ENCODE measurements at places on chromosomes 3 and 15. TPM values are rescaled to one million over a fixed set of nuclear protein-coding genes. Genes with fewer than 3 reads are reported as not detected.

DNA sequence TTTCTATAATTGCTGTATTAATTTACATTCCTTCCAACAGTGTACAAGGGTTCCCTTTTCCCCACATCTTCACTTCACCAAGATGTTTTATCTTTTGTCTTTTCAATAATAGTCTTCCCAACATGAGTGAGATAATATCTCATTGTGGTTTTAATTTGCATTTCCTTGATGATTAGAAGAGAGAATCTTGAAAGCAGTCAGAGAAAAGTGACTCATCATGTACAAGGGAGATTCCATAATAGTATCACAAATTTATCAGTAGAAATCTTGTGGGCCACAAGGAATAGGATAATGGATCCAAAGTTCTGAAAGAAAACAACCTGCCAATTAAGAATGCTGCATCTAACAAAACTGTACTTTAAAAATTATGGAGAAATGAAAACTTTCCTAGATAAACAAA is 189.3 kb downstream of the NECTIN3 start:
- DNase-seq, result no peak

- no peak for DNase-seq
These were observed 281.6 kb upstream of the TMCO5A start for GRCh38 chr15:37652646-37653417.

DNA sequence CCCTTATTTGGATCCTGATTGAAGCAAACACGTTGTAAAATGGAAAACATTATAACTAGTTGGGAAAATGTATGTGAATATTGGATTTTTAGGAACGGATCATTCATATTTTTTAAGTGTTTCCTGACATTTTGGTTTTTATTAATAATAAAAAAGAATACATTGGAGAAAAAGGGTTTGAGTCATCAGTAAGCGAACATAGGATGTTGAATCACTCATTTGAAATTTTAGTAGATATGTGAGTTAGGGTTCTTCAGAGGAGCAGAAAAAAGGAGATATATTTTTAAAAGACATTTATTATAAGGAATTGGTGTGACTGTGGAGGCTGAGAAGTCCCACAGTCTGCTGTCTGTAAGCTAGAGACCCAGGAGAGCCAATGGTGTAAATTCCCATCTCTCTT is 258.5 kb downstream of the PTPRG start:
- no peak for DNase-seq

DNA sequence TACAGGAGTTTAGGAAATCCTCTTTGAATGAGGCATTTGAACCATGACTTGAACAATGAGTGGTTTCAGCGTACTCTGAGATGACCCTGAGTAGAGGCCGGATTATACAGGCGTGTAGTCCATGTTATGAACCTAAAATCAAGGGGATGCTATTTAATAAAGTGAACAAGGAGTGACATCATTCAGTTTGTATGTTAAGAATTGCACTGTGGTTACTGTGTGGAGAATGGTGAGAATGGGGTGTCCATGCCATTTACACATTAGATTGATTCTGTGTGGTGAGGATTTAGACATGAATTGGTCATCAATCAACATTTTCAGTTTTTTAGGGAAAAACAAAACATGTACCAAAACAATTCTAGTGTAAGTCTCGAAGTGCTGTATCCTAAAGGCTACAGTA is 65.8 kb downstream of the TPRG1 start:
- no peak for DNase-seq

DNA sequence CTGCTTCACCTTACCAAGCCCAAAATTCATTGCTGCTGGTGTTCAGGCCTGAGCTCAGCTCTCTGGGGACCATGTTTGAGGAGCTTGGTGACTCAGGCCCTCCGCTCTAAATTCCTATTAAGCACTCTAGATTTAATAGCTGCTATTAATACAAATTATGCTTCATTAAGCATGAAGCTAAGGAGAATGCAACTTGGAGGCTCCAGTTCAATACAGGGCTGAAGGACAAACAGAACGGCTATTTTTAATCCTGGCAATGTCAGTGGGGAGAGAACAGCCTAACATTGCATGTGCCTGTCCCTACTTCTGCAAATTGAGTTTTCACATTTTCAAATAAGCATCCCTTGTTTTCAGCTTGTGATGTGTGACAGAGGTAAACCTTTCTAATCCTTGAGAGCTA is 80.1 kb upstream of the TRIM42 start:
- DNase-seq, result no peak

- DNase-seq, result no peak
These were observed 105.5 kb upstream of the TRIM42 start for GRCh38 chr3:140572334-140572733.

DNA sequence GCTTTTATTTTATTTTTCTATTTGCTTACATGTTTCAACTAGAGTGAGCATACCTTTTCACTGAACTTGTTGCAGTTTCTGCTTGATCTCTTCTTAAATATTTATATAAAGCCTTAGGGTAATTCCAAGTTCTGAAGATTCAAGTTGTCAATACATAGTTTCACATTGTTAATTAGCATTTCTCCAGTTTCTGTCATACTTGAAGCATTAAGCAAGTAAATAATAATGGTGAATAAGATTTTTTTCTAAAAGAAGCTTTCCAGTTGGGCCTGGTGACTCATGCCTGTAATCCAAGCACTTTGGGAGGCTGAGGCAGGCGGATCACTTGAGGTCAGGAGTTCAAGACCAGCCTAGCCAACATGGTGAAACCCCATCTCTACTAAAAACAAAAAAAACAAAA is 53.9 kb downstream of the CALML4 start:
- DNase-seq, result no peak

DNA sequence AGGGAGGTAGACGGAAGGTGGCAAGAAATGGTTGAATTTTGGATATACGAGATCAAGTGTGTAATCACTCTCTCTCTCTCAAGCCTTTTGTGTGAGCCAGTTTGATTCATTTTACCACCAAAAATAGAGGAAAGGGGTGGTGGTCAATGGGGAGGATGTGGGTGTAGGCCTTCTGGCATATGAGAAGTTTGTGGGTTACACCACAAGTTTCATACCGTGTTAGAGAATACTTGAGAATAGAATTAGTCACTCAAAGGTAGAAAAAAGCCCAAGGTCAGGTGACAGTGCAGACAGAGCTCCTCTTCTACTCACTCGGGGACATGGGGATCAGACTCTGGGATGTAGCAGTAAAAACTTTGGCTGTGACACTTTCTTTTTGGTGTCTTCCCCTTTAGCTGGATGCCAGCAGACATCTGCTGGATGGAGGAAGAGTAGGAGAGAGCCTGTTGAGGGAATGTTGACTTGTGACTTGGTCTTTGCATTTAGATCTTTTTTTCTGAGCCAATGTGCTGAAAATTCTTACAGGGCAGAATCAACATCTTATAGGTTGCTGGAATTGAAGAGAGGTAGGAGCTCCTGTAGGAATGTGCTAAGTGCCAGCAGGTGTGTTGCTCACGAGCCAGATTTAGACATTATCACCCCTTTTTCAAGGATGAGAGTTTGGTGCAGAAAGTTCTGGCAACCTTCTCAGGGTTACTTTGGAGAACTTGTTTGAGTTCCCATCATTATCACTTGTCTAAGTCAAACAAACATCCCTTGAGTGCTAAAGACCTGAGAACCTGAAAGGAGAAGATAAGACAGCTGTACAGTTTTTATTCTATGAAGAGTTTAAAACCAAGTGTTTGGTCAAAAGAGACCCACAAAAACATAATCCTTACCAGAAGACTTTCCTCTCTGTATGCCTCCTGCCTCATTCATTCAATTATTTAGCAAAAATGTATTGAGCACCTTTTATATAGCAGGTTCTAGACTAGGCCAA is 43.9 kb upstream of the RYK start:
- no peak for DNase-seq

DNA sequence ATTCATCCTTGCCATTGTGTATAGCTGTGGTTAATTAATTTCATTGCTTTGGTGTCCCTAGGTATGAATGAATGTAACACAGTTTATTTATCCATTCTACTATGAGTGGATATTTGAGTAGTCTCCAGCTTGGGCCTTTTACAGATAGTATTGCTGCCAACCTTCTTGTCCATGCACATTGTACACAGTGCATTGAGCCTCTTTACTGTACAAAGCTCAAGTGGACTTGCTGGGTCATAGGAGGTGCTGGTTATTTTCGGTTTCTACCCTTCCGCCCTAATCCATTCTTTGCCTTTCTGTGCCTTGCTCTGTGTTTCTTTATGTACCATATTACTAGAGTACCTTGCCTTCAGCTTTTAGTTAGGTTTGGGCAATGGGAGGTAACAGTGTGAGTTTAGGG is 60.7 kb downstream of the DUT start:
- no peak for DNase-seq

- DNase-seq, result no peak
These were observed 982 bp upstream of the GABPB1 start for GRCh38 chr15:50355980-50356379.

GRCh38 chr3:155673421-155673820 is 71.5 kb downstream of the PLCH1 start:
- DNase-seq, result no peak

- DNase-seq, result no peak
These were observed 352.5 kb upstream of the DCBLD2 start for GRCh38 chr3:99253963-99254355.

DNA sequence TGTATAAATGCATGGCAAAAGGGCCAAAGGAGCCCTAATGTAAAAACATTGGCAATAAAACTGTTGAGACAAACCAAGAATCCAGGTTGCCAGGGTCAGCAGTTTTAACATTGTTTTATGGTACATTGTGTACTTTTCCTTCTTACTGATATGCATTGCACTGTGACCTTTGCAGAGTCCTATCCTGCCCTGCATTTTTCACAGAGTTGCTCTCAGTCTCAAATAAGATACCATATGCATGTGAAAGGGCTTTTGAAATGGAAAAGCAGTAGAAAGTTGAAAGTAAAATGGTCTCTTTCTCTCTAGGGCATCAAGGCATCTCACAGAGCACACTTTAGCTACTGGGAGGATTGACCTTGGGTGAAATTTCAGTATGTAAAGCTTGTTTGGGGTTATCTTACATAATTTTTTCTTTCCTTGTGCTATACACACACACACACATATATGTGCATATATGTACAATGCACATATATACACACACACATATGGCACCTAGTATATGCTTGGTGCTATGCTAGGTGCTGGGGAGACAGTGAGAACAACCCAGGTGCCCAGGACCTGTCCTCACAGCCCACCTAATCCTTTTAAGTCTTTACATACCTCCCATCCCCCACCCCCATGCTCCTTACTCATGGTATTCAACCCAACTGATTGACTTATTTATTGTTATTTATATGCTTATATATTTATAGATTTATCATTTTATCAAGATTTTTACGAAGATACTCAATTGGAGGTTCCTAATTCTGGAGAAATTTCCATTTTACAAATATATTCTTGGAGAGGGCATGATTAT is 1.2 kb upstream of the PPP2R3A start:
- DNase-seq, result no peak

GRCh38 chr3:54138937-54139547 is 16.7 kb downstream of the CACNA2D3 start:
- no peak for DNase-seq

GRCh38 chr3:14228681-14229470 is 50.3 kb downstream of the LSM3 start:
- no peak for DNase-seq

DNA sequence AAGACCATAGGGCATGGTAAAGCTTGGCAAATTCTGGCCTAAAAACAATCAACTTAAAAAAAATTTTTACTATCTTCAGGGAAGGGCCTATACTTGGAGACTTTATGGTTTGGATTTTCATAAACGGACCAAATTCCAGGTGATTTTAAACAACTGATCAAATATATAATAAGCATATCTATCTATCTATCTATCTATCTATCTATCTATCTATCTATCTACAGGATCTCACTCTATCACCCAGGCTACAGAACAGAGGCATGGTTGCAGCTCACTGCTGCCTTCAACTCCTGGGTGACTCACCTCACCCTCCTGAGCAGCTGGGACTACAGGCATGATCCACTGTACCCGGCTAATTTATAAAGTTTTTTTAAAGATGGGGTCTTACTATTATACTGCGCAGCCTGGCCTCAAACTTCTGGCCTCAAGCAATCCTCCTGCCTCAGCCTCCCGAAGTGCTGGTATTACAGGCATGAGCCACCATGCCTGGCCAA is 6.7 kb downstream of the SPPL2A start:
- no peak for DNase-seq

DNA sequence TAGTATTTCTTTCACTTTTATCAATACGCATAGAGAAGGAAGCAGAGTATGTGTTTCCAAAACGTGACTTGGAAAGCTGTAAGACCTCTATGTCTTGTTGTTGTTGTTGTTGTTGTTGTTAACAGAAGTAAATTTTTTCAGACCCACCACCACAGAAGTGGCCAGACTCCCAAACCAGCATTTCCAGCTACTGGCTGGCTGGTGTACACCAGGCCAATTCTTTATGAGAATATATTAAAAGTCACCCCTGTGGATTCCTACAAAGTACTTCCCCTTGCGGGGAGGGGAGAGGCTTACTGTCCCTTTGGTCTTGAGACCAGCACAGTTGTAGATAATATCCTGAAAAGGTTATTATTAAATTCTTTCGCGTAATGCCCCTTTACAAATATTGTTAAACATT is 1.6 kb upstream of the FOXP1 start:
- DNase-seq, result peak; percentile 23

DNA sequence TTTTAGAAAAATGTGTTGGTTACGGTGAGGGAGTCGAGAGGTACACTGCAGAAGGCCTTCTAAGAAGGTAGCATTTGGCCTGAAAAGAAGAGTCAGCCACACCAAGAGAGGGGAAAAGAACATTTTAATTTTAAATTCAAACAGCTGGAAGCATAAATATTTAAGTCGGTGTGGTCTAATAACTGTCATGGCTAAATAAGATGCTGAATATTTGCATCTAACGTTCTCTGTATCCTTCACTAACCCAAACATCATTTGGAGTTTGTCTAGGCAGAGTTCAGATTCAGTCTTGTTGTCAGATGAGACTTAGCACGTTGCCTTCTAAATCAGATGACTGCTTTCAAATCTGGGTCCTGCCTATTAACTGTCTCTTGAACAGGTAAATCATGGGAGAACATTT is 583.3 kb downstream of the DIPK2A start:
- DNase-seq, result no peak

GRCh38 chr3:156274791-156275190 is 154.4 kb downstream of the KCNAB1 start:
- no peak for DNase-seq

The CCDC39 gene
- 2.7 TPM for polyA plus RNA-seq

The RASGRP1 gene
- polyA plus RNA-seq, result 0.54 TPM

The GRM7 gene
- polyA plus RNA-seq, result not detected

The CA12 gene
- 0.83 TPM for polyA plus RNA-seq

The SCAANT1 gene
- 1.1 TPM for polyA plus RNA-seq

The SLC9A9 gene
- polyA plus RNA-seq, result 14.0 TPM

The CXCR6 gene
- polyA plus RNA-seq, result 0.45 TPM

The SNRK gene
- 39.6 TPM for polyA plus RNA-seq

The MYRIP gene
- 0.83 TPM for polyA plus RNA-seq

The KBTBD13 gene
- polyA plus RNA-seq, result 1.7 TPM

The LCTL gene
- 0.13 TPM for polyA plus RNA-seq

The IMPG2 gene
- polyA plus RNA-seq, result 1.5 TPM

The GABRB3 gene
- 2.3 TPM for polyA plus RNA-seq

The SGO1 gene
- 4.1 TPM for polyA plus RNA-seq
